ENCODE measurements at places on chromosomes 3 and 15.

- DNase-seq, result no peak
Observed at GRCh38 chr15:45644437-45644836, 9.6 kb downstream of the SQOR start.

GRCh38 chr3:156635973-156636372 lies 38.4 kb upstream of the TIPARP start:
- DNase-seq, result no peak

GRCh38 chr3:68436619-68437401 lies 495.5 kb downstream of the TAFA4 start:
- no peak for DNase-seq

- no peak for DNase-seq
Observed at GRCh38 chr15:101429191-101429590, 60.3 kb downstream of the PCSK6 start.

DNA sequence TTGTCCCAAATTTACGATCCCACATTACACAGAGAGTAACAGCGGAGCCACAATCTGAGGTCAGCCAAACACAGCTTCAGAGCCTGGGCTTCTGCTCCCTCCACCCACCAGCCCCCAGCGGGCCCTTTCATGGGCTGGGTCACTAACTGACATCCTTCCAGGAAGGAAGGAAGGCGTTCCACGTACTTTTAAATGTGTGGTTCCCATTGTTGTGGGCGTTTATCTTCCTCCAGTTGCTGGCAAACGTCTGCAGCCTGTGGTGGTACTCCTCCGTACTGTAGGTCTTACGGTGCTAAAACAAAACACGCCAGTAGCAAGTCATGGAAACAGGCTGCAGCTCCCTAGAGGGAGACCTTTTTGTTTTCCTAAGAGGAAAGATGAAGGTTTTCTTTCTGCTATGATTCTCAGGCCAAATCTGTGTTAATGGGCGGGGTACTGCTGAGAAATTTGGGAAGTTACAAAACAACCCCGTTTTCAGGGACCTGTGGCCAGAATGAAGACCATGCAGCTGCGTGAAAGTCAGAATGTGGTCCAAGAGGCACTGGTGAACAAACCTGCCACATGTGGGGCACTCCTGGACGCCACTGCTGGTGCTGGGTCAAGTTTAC lies 7.6 kb downstream of the CTSH start:
- DNase-seq, result no peak

GRCh38 chr3:169289273-169289672 lies 374.2 kb downstream of the MECOM start:
- DNase-seq, result no peak

DNA sequence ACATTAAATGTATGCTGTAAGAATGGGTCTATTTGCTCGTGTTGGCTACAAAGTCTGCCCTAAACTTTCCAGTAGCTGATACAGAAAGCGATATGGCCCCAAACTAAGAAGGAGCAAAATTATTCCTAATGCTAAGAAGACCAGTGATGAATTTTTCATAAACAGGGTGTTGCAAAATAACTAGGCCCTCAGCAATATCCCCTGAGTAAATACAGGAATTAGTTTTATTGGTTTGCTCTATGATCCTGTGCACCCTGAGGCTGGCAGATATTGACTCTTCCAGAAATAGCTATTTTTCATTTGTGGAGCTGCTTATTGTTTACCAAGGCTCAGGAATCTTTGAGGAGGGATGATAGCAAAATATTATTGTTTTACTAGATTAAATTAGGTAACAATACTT lies 60.9 kb upstream of the CCNL1 start:
- no peak for DNase-seq

- no peak for DNase-seq
Observed at GRCh38 chr15:74763416-74763815, 14.8 kb downstream of the CYP1A2 start.

GRCh38 chr3:176521531-176522175 lies 675.6 kb downstream of the TBL1XR1 start:
- no peak for DNase-seq

- DNase-seq, result no peak
Observed at GRCh38 chr3:179093807-179094206, 22.2 kb upstream of the ZMAT3 start.

- no peak for DNase-seq
Observed at GRCh38 chr3:121723485-121723884, 26.1 kb downstream of the GOLGB1 start.

DNA sequence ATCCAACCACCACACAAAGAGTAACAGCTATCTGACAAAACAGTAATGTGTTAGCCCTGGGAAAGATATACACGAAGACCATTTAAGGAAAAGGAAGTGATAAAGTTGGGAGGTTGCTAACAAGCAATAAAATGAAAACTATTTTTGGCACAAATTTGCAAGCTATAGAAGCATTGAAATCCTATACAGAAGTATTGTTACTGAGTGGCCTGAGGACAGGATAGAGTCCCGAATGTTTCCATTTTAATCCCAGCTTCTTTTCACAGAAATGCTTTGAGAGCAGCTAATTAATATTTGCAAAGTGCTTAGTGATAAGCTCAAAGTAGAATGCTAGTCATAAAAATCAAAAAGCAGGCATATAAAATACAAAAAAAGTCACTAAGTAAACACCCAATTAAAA lies 51.5 kb downstream of the RAD18 start:
- DNase-seq, result no peak

GRCh38 chr15:94131875-94132274 lies 99.5 kb upstream of the MCTP2 start:
- no peak for DNase-seq

DNA sequence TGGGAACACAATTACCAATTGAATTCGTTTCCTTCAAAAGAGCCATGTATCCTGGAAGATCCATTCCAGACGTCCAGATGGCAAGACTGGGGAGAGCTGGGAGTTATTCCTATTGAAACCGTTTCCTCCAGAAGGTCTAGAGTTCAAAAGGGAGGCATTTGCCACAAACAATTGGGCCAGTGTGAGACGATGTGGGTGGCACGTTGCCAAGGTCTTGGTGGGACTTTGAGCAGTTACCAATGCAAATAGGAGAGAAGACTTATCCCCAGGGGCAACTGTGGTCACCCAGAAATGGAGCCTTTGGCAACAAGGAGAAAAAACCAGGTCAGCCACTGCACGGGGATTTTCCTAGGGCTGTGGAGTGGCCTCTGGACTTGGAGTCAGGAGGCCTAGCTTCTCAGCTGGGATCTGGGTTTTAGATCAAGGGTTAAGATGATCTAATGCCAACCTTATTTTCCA lies 29.6 kb upstream of the TLE3 start:
- no peak for DNase-seq

GRCh38 chr3:147407114-147407497 lies 763 bp upstream of the ZIC4 start:
- DNase-seq, result no peak

DNA sequence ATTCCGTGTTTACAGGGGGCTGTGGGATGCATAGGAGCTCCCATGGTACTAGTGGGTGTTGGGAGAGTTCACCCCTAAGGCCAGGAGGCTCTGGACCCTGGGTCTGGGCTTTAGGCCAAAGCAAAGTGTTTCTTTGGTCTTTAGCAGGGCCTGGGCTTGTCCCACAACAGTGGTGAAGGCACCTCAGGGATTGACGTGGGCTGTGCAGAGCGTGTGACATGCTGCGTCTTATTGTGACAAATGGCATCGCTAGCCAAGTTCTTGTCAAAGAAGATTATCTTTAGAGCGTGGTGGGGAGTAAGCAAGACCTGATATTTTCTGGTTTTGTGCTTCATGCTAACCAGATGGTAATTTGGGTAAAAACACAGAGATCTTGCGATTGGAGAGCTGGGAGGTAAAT lies 170.1 kb downstream of the APBA2 start:
- no peak for DNase-seq

DNA sequence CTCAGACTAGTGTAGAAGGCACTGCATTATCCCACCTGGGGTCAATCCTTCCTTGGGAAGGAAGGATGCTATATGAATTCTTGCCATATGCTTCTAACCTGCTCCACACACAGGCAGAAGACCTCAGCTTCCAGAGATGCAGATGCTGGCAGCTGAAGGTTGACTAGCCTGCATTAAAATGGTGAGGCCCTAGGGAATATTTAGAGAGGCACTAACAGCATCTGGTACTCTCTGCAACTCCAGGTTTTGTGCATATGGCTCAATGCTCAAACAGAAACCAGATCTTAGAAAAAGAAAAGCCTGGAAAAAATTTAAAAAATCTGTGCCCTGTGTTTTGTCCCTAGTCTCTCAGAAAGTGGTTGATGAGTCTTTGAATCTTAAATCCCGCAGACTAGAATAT lies 56.0 kb upstream of the MYRIP start:
- DNase-seq, result no peak

DNA sequence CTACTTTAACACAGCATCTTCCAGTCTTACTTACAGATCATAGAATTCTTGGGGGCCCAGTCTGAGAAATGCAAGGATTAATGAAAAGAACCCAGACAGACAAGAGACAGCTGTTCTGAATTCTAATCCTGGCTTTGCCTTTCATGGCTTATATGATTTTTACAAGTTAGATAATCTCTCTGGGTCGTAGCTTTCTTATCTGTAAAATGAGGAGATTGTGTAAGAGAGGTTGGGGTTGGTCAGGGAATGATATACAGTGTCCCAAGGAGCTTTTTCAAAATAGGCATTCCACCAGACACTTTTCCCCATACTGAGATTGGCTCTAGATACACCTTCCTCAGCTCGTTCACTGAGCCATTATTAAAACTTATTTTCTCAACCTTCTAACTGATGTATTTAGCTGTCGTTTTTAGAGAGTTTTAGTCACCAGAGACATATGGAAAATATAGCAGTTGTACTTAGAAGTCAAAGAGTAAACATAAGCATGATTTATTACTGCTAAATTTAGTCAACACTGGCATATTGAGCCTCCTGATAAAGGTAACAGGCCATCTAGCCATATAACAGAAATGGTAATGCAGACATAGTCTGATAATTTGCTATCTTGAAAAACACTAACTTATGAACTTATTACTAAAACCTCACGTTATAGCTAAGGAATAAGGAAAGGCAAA lies 163.0 kb upstream of the MLF1 start:
- DNase-seq, result no peak

GRCh38 chr3:57733790-57734189 lies 22.3 kb upstream of the SLMAP start:
- no peak for DNase-seq

DNA sequence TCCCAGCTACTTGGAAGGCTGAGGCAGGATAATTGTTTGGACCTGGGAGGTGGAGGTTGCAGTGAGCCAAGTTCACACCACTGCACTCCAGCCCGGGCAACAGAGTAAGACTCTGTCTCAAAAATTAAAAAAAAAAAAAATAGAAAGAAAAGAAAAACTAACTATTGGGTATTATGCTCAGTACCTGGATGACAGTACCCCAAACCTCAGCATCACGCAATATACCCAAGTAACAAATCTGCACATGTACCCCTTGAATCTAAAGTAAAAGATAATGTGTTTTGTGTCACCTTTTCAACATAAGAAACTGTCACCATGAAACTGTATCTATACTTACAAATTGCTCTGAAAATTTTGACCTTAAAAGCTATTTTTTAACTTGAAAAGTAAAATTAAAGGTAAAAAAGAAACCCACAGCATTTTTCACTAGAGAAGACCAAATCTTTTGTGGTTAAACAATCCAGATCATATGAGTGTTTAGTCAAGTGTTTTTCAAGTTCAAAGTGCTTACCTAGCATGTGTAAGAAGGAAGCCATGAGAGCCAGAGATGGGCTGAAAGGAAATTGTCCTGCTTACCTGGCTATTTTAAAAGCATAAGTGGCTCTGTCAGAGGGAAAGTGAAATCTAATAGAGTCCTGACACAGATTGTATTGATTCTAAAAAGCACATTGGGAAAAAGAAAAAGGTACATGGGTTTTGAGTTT lies 50.5 kb downstream of the MYO1E start:
- DNase-seq, result no peak

DNA sequence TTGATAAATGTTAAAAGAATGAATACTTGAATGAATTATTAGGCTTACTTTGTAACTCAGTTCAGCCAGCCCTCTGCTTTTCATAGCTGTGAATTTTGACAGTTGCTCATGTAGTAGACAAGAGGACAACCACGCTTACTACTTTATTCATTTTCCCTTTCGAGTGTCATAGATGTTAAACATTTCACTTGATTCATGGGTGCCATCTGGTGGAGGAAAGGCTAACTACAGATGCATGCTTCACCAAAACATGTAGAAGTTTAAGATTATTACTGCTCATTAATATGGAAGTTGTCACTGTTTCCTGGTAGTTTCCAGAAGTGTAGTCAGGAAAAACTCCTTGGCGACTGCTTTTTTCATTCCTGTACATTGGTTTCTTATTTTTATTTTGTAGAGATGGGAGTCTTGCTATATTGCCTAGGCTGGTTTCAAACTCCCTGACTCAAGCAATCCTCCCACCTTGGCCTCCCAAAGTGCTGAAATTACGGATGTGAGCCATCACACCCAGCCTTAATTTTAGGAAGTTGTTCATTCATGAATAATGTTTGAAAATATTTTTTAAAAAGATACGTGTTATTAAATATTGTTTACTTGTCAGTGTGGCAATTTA lies 163.2 kb downstream of the B3GALNT1 start:
- DNase-seq, result peak; percentile 62

GRCh38 chr3:191476066-191476772 lies 15.3 kb downstream of the PYDC2 start:
- DNase-seq, result no peak

DNA sequence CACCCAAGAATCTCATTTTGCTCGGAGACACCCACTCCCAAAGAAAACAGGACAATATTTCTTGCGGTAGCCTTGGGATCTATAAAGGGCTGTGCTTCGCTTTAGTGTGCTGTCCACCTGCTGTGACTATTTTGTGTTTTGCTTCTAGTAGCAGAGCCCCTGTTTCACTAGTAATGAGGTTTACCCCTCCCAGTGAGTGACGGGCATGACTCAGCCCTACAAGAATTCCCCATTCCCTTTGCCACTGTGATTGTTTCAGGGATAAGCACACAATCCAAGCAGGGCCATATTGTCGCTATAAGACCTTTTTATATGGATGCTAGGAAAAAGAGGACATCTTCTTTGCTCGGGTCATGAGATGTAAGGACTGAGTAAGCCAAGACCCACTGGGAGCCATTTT lies 62.5 kb upstream of the FOXB1 start:
- no peak for DNase-seq

DNA sequence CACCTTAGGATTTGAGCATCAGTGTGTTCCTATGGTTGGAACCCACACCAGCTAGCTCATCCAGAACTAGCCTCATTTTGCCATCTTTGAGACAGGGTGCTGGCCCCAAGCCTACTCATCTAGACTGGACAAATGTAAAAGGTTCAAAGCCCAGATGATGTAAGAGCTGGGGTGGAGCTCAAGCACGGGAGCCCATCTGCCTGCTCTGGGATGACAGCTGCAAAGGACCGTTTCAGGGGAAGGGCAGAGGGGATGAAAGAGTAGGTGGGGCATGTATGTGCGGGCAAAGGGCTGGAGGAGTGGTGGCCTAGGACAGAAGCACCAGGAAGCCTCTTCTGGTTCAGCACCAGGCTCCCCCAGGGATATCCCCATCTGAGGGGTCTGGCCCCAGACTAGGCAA lies 15.8 kb downstream of the CLK3 start:
- no peak for DNase-seq

DNA sequence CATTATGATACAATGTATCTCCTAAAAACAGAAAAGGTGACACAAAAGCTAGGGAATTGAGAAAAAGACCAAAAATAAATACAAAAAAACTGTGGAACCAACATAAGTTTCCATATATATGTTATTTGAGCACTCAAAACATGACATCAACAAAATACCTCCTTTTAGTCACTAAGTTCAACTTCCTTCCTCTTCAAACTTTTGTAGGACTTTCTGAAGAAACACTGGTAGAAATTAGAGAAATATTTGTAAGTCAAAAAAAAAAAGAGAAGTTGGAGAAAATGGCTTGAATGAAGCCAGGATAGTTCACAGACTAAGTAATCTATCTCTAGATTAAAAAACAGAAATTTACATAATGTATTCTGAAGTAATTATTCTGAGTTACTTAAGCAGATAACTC lies 208.4 kb upstream of the ALCAM start:
- DNase-seq, result no peak

Data from T-helper 1 cell (primary cell).